Ureter (tissue), 1 donor: ENCODE measurements at places on chromosomes 4 and X. TPM values are rescaled to one million over a fixed set of nuclear protein-coding genes. Genes with fewer than 3 reads are reported as not detected.

DNA sequence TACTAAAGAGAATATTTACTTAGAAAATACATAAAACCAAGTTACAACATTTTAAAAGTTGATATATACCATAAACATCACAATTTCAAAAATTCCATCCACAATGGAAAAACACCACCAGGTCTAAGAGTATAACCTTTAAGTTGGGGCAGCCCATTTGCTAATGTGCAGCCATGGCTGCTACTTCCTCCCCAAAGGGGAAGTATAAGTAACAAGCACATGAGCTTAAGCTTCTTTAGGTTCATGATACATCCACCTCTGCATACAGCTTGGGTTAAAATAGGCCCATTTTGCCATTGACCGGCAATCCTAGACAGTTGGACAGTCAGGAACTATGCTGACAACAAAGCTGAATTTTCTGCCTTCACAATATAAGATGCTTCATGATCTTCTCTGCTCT, 16.6 kb upstream of the GASK1B start:
- DNase-seq, result no peak

DNA sequence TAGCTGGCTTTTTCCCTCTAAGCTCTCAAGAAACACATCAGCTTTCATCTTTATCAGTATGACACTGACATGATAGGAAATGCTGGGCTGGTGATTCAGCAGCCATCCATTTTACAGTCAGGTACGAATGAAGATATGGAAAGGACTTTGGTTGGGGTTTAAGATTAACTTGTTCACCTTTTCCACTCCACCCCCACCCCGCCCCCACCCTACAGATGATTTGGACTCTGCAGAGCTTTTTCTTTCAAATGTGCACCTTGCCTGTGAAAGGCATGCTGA, 132.6 kb downstream of the AKAP4 start:
- DNase-seq, result no peak

DNA sequence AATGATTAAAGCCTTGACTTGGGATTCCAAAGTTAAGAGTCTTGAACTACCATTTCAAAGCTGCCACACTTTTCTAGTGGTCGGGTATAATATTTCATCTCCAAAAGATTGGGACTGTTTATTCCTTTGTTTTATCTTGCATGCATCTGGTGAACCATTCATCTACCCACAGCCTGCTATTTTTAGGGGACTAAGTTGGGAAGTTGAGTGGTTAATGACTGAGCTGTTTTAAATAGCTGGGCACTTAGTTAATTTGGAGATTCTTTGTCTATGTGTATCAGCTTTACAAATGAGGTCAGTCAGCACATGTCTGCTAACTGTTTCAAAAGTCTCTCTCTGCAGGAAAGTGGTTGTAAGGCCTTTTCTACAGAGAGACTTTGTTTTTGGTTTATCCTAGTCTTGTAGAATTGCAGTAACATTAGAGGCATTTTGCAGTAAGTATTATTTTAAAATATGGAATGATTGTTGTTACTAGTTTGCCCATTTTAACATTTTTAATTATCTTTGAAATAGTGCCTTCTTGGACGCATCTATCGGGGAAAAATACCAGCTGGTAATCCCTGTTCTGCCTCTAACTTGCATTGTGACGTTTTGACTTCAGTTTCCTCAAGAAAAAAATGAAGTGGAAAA, 8.2 kb downstream of the BMP2K start:
- no peak for DNase-seq

Gene MAGEA11
- 0.10 TPM for total RNA-seq

GRCh38 chr4:26223155-26223554, 97.7 kb upstream of the RBPJ start:
- DNase-seq, result no peak
